ENCODE measurements at places on chromosomes 12 and 14.
A peak's percentile ranks its signal among the peaks of the same experiment; 100 is the strongest.

DNA sequence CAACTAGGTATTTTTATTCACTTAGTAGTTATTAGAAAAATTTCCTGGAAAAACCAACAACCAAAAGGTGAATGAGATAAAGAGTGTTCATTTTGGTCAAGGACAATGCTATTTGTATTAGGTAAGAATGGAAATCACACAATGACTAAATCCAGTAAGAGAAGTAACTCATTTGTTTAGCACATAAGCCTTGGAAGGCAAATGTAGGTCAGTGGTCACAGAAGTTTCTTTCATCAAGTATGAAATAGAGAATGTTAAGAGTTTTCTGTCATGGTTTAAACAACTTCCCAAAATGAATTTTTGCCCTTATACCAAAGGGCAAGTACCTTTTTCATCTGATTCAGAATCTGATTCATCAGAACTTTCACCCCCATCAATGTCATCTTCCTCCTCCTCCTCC lies 101.7 kb downstream of the KIF21A start:
- no peak for DNase-seq

- no peak for DNase-seq
Observed at GRCh38 chr14:65177551-65177950, 75.2 kb upstream of the MAX start.

GRCh38 chr14:103130965-103131364 lies 7.7 kb downstream of the TNFAIP2 start:
- DNase-seq = peak; percentile 31

DNA sequence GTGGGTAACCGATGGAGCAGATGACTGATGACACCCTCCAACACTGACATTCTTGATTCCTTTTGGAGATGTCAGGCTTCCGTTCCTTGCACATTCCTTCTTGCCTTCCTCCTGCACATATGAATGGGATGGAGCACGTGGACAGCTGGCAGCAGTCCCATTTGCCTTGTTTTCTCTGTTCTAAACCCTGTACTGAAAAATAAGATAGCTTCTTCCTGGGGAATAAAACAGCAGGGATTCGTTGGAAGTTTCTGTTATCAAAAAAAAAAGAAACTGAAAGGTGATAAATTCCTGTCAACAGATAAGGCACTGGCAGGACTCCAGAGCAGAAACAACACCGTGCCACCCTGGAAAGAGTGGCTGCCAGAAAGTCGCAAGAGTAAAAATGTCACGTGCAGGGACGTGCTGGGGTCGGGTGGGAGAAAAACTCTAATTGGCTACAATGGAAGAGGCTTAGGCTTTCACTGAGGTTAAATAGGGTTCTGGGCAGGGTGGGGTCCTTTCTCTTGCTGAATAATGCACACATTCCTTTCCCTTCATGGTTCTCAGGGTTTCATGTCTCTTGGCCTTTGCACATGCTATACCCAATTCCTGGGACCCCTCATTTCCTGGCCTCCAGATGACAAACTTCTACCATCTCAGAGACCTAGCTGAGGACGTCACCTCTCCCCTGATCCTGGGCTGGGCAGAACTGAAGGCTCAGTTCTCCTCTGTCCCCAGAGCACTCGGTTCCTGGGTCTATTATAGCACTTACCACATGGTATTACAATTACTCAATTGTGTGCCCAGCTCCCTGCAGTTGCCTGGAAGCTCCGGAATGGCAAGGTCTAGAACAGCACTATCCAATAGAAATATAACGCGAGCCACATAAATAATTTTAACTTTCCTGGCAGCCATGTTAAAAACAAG lies 7.0 kb upstream of the NUAK1 start:
- DNase-seq = peak; percentile 12

DNA sequence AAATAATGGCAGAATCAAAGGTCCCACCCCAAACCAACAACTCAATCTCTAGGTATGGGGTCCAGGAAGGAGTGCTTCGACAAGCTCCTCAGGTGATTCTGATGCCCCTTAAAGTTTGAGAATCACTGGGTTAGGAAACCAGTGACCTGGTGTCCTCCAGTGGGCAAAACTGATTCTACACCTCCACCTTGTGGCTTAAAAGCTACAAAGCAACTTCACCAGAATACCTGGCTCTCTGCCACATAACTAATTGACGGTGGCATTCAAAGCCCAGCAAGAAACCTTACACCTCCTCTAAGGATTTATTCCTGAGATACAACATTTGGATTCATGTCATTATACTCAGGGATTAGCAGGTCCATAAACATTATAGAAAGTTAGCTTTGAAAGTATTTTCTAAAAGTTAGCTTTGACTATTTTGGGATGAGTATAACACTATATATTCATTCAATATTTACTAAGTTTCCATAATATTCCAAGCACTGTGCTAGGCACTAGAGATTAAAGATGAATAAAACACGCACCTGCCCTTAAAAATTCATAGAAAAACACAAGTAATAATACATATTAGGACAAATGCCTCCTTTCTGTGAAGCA lies 45.4 kb downstream of the DCAF5 start:
- DNase-seq = peak; percentile 77

- DNase-seq = no peak
Observed at GRCh38 chr14:63715360-63715759, 12.5 kb downstream of the SGPP1 start.

DNA sequence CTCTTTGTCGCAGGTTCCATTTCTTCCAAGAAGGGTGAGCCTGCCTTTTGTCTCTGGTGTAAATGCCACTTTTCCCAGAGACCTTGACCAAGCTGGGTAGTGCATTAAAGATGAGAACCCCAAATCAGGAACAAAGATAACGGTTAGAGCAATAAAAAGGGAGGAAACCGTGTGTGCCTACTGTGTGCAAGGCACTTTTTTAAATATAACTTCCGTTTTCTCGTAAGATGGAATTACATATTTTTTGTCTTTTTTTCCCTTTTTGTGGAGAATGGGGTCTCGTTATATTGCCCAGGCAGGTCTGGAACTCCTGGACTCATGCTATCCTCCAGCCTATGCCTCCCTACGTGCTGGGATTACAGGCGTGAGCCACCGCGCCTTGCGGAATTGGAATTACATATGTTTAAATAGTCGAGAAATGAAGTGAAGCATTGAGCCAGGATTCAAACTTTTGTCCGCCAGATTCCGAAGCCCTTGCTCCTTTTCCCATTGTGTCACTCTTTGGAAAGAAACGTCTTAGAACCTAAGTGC lies 506 bp upstream of the NABP2 start:
- DNase-seq = no peak
